ENCODE measurements at places on chromosomes 3 and 15. TPM values are rescaled to one million over a fixed set of nuclear protein-coding genes. Genes with fewer than 3 reads are reported as not detected.

ARHGEF26 gene
- total RNA-seq = 5.5 TPM

EXD1 gene
- total RNA-seq = not detected

C3orf85 gene
- total RNA-seq = not detected

FBN1 gene
- total RNA-seq = 721 TPM

GRAMD2A gene
- total RNA-seq = 0.14 TPM

CYP1A2 gene
- total RNA-seq = not detected

CLDN18 gene
- not detected for total RNA-seq

FGF7 gene
- 60.8 TPM for total RNA-seq

LRRC31 gene
- not detected for total RNA-seq

PP2D1 gene
- total RNA-seq = not detected

ETV5 gene
- 69.6 TPM for total RNA-seq

SMCO1 gene
- total RNA-seq = not detected

DCP1A gene
- total RNA-seq = 18.3 TPM

SV2B gene
- total RNA-seq = not detected

SNX4 gene
- 41.7 TPM for total RNA-seq

CEMIP gene
- total RNA-seq = 259 TPM

C2CD4A gene
- total RNA-seq = not detected

SLC33A1 gene
- total RNA-seq = 68.9 TPM

PRR23B gene
- not detected for total RNA-seq

TMEM42 gene
- total RNA-seq = 10.5 TPM

UROC1 gene
- total RNA-seq = not detected

NRG4 gene
- not detected for total RNA-seq

WDR72 gene
- total RNA-seq = not detected

ZNF80 gene
- not detected for total RNA-seq

PLSCR4 gene
- 23.4 TPM for total RNA-seq

RHOV gene
- total RNA-seq = not detected

DGKG gene
- total RNA-seq = 2.4 TPM

ZNF660 gene
- 1.7 TPM for total RNA-seq

ALCAM gene
- total RNA-seq = 171 TPM

GRM7 gene
- not detected for total RNA-seq

TRAT1 gene
- total RNA-seq = not detected

PLS1 gene
- 2.1 TPM for total RNA-seq

SLC35G2 gene
- total RNA-seq = 8.3 TPM

CCDC71 gene
- 30.0 TPM for total RNA-seq

VGLL3 gene
- total RNA-seq = 27.6 TPM

C3orf52 gene
- 18.0 TPM for total RNA-seq

KNG1 gene
- not detected for total RNA-seq

BUB1B gene
- total RNA-seq = 45.2 TPM

CRYGS gene
- total RNA-seq = 1.3 TPM

MESP1 gene
- total RNA-seq = under 0.01 TPM

TRIM71 gene
- total RNA-seq = not detected

DUOXA2 gene
- total RNA-seq = not detected

MINAR1 gene
- total RNA-seq = 0.66 TPM

CYP1A1 gene
- 0.72 TPM for total RNA-seq

GOLGA6A gene
- not detected for total RNA-seq

DUOX1 gene
- total RNA-seq = under 0.01 TPM

ATP1B3 gene
- total RNA-seq = 82.3 TPM

ABI3BP gene
- 1.4 TPM for total RNA-seq

GPR160 gene
- total RNA-seq = 0.44 TPM

Measured in placental pericyte (primary cell).